ENCODE measurements at places on chromosomes 13 and 19.

- DNase-seq = no peak
These were observed 26.5 kb upstream of the LSM14A start for GRCh38 chr19:34145741-34146202.

DNA sequence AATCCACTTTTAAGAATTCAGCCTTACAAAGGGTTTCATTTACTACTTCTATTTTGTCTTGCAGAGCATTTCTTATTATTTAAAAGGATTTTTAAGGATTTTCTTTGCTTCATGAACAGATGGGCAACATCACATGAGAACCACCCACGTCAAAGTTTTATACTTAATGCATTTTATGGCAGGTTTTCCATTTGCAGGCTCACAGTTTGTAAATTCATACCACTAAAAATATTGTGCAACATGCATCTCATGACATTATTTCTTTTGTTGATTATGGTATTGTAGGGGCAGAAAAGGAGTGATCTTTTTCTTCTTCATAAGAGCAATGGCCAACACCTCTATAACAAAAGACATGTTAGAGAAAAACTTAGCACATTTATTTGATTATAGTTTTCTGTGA, 554.0 kb upstream of the SPRY2 start:
- no peak for DNase-seq

DNA sequence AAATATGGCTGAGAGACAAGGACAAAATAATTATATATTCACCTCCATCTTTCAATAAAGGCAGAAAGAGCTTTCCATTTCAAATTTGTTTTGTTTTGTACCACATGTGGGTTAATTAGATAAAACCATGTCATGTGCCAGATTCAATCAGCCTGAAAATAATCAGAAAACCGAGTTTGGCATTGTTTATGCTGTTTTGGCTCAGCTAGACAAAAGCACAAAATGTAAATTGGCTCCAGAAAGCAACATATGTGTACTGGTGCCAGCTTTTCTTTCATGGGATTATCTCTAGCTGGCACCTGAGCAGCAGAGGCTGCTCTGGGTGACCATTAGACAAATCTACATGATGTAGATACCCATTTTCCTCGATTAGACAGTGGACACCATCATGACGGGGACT, 9.2 kb upstream of the DNAJC15 start:
- DNase-seq = no peak

GRCh38 chr19:47381653-47382279, 32.7 kb downstream of the DHX34 start:
- DNase-seq = no peak

DNA sequence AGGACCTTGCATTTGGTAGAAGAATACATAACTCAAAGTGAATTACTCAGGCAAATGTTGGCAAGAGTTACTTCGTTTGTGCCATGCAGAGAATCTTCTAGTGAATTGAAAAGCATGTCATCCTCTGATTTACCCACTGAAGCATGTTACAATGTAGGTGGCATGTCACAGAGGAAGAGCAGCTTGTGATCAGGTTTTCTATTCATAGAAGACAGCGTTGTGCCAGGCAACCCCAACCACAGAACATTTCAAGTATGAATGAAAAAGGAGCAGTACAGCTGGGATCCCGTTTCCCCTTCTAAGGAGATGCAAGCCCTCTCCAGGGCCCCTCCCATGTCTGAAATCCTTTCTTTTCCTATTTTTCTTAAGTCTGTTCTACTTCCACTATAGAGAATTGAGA, 6.0 kb upstream of the KATNAL1 start:
- DNase-seq = no peak

- no peak for DNase-seq
These were observed 58.7 kb downstream of the IER2 start for GRCh38 chr19:13208672-13209483.

- no peak for DNase-seq
These were observed 2.8 kb downstream of the ZFP36 start for GRCh38 chr19:39409208-39410016.

GRCh38 chr13:73365681-73366080, 306.9 kb downstream of the KLF5 start:
- DNase-seq = no peak

- no peak for DNase-seq
These were observed 94.6 kb downstream of the CCNA1 start for GRCh38 chr13:36526897-36527296.

All from DMS 273 treated with DMSO at 0.1 percent for 48 hours (cell line).